GM13976 (cell line): ENCODE measurements at places on chromosomes 4 and X.

GRCh38 chr4:140127422-140127821, 26.6 kb downstream of the MAML3 start:
- DNase-seq = no peak

- DNase-seq = no peak
Measured at GRCh38 chr4:177879851-177880250, 437.6 kb upstream of the AGA start.

GRCh38 chrX:118506805-118507480, 11.3 kb downstream of the DOCK11 start:
- no peak for DNase-seq

- no peak for DNase-seq
Measured at GRCh38 chrX:42269186-42269585, 345.8 kb upstream of the CASK start.

DNA sequence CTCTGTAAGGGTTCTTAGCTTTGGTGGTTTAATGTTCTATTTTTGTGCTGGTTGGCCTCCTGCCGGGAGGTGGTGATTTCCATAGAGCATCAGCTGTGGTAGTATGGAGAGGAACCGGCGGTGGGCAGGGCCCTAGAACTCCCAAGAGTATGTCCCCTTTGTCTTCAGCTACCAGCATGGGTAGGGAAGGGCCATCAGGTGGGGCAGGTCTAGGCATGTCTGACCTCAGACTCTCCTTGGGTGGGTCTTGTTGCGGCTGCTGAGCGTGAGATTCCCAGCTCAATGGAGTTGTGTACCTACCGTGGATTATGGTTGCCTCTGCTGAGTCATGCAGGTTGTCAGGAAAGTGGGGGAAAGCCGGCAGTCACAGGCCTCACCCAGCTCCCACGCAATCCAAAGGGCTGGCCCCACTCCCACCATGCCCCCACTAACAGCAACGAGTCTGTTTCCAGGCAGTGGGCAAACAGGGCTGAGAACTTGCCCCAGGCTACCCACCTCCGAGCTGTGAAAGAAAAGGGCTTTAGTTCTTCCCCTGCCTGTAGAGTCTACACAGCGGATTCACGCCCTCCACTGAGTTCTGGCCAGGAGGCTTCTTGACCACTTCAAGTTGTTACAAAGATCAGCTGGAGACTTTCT, 235.9 kb downstream of the RPA4 start:
- no peak for DNase-seq

GRCh38 chr4:189033801-189034347, 894.6 kb downstream of the TRIML1 start:
- DNase-seq = no peak

GRCh38 chrX:129779747-129780146, at the start of gene SASH3:
Gene SASH3 (plus strand): TSS chrX:129779949. CDS start chrX:129780098, 149 bp downstream.
- DNase-seq = peak; percentile 52

DNA sequence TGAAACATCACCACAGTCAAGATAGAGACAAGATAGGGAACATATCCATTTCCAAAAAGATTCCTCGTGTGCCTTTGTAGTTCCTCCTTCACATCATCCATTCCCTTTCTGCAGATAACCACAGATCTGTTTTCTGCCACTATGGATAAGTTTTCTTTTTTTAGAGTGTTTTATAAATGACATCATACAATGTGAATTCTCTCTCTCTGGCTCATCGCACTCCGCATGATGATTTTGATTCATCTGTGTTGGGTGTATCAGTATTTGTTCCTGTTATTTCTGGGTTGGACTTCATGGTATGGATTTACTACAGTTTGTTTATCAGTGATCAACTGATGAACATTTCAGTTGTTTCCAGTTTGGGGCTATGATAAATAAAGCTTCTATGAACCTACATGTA, 23.2 kb upstream of the ANXA3 start:
- no peak for DNase-seq

- no peak for DNase-seq
Measured at GRCh38 chr4:187770345-187770744, 225.2 kb upstream of the ZFP42 start.

GRCh38 chr4:150323406-150324325, 245.4 kb downstream of the DCLK2 start:
- no peak for DNase-seq

GRCh38 chrX:30275498-30275897, 28.6 kb downstream of the MAGEB1 start:
- no peak for DNase-seq

- no peak for DNase-seq
Measured at GRCh38 chr4:110512901-110513300, 36.9 kb downstream of the ENPEP start.

DNA sequence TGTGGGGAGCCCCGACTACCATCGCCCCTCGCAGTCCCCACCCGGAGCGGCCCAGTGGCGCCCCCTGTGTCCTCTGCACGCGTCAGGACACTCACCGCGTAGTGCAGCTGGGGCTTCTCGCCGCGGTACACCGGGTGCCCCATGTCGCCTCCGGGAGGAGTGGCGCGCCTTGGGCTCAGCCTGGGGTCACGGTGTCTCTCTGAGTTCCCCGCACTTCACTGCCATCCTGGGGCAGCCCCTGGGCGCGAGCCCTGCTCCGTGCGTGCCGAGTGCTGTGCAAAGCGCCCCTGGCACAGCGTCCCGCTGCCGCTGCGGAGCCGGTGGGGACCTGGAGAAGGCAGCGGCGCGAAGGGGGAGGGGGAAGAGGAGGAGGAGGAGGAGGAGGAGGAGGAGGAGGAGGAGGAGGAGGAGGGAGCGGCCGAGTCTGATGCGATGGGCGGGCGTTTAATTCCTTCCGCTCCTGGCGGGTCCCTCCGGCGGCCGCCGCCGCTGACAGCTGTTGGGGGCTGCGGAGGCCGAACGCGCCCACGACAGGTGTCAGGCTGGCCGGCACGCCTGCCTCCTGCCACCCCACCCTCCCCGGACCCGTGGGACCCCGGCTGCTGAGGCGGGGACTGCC, 134.3 kb downstream of the AMELX start:
- peak; percentile 43 for DNase-seq

- DNase-seq = no peak
Measured at GRCh38 chr4:69835766-69836165, 24.2 kb downstream of the SULT1E1 start.

DNA sequence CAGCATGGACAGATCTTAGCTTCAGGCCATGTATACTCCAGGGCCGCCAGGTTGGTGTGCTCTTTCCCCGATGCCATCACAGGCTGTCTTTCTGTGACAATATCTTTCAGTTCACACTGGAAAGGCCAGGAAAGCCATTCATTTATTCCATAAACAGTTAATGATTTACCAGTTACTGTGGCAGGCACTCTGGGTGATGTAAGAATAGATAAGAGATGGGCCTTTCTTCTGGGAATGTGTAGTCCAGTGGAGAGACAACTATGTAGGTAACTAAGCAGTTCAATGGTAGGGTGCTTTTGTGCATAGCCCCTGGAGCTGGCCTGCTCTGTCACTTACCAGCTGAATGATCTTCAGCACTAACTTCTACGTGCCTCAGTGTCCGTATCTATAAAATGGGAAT, 46.3 kb upstream of the LEF1 start:
- no peak for DNase-seq

- no peak for DNase-seq
Measured at GRCh38 chrX:13099121-13099520, 54.7 kb upstream of the FAM9C start.

- DNase-seq = no peak
Measured at GRCh38 chr4:5686338-5686737, 22.0 kb downstream of the EVC2 start.

- DNase-seq = peak; percentile 63
Measured at GRCh38 chr4:159105761-159106243, 2.9 kb downstream of the RAPGEF2 start.
